ENCODE measurements at places on chromosomes 2 and 18. TPM values are rescaled to one million over a fixed set of nuclear protein-coding genes. Genes with fewer than 3 reads are reported as not detected.

DNA sequence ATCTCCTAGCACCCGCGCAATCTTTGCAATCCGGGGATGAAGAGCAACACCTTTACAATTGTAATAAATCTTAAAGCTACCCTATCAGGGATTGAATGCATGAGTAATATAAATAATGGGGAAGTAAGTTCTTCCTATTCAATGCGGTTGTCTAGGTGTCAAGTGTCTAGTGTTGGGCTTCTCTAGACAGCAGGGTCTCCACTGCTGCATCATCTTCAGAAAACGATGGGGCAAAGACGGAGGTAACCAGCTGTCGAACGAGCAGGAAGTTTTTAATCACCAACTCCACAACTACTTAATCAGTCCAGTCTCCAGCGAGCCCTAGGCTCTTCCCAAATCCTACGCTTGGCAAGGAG, 573 bp downstream of the STAM2 start:
- peak overlapping the region; percentile 95 for H3K27ac ChIP-seq
- H3K36me3 ChIP-seq = no peaks in the 10 kb centered on the region
- peaks cover 26% of the 10 kb centered on the region for H3K4me1 ChIP-seq
- DNase-seq = no peak
- H3K4me3 ChIP-seq = peak overlapping the region; percentile 97

DNA sequence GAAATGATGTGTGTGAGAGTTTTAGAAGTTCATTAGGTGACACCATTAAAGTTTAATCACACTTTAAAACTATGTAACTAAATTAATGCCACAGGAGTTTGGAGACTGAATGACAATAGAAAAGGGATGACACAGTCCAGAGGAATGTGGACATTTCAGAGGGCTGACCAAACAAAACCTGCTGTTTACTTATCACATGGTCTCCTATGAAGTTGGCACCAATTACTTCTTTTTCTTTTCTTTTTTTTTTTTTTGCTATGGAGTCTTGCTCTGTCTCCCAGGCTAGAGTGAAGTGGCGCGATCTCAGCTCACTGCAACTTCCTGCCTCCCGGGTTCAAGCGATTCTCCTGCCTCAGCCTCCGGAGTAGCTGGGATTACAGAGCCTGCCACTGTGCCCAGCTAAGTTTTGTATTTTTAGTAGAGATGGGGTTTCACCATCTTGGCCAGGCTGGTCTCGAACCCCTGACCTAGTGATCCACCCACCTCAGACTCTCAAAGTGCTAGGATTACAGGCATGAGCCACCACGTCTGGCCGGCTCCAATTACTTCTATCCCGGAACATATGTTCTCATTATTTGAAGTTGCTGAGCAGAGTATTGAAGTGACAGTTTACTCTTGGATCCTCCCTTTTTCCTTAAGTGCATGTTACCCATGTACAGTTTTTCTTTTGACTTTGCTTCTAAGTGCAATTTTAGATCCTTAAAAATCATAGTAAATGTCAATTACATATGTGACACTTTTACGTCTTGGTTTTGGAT, 4.3 kb downstream of the AGPS start:
- no peak for DNase-seq
- no peak overlapping the region for H3K27ac ChIP-seq
- H3K27me3 ChIP-seq = no peaks in the 10 kb centered on the region
- H3K36me3 ChIP-seq = no peaks in the 10 kb centered on the region

GRCh38 chr2:137927846-137928245, 36.4 kb upstream of the HNMT start:
- H3K4me3 ChIP-seq = no peak overlapping the region
- no peak overlapping the region for H3K27ac ChIP-seq
- H3K36me3 ChIP-seq = no peaks in the 10 kb centered on the region
- no peaks in the 10 kb centered on the region for H3K4me1 ChIP-seq
- no peak for DNase-seq

- no peak overlapping the region for H3K4me3 ChIP-seq
- H3K27me3 ChIP-seq = peaks cover 21% of the 10 kb centered on the region
These were observed 68.3 kb downstream of the CTAGE1 start for GRCh38 chr18:22349317-22349898.

LOXHD1 gene
- not detected for total RNA-seq

DNA sequence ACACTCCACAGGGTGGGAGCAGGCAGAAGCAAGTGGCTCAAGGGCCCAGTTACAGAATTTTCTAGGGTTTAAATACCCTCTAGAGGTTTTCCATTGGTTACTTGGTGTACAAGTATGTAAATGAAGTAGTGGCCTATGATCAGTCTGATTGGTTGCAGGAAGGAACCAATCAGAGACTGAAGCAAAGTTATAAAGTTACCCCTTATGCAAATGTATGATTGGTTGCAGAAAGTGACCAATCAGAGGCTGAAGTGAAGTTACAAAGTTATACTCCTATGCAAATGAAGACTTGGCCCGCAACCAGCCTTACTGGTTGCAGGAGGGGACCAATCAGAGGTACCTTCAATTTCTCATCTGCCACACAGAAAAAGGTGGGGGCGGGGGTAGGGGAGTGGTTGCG, 154.6 kb downstream of the INO80D start:
- H3K27ac ChIP-seq = no peak overlapping the region
- no peak for DNase-seq
- H3K27me3 ChIP-seq = peaks cover 8% of the 10 kb centered on the region

- no peak overlapping the region for H3K27ac ChIP-seq
- no peak overlapping the region for H3K4me3 ChIP-seq
- H3K27me3 ChIP-seq = no peaks in the 10 kb centered on the region
- H3K36me3 ChIP-seq = no peaks in the 10 kb centered on the region
- DNase-seq = peak; percentile 83
These were observed 171.2 kb downstream of the TMEM247 start for GRCh38 chr2:46650556-46651001.

DNA sequence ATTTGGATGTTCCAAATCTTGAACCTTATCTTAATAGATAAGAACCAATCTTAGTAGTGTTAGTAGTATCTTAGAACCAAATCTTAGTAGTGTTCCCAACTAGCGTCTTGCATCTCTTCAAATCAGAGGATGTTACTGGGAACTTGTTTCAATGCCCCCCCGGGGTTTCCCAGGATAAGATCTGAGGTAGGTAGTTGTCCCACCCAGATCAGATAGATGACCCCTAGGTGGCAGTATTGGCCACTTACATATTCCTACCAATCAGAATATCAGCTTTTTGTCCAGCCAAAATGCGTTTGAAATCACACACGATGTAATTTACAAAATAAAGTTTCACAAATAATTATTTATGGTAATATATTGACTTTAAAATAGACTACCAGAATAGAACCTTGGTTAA, 314.8 kb downstream of the MBD2 start:
- no peak overlapping the region for H3K27ac ChIP-seq
- H3K4me3 ChIP-seq = no peak overlapping the region
- no peaks in the 10 kb centered on the region for H3K4me1 ChIP-seq
- H3K36me3 ChIP-seq = no peaks in the 10 kb centered on the region

GRCh38 chr2:29290293-29291047, 175.3 kb downstream of the CLIP4 start:
- no peak overlapping the region for H3K27ac ChIP-seq
- H3K27me3 ChIP-seq = no peaks in the 10 kb centered on the region
- DNase-seq = no peak
- H3K36me3 ChIP-seq = no peaks in the 10 kb centered on the region

ECEL1 gene
- 0.27 TPM for total RNA-seq

CHRNG gene
- not detected for total RNA-seq

DNA sequence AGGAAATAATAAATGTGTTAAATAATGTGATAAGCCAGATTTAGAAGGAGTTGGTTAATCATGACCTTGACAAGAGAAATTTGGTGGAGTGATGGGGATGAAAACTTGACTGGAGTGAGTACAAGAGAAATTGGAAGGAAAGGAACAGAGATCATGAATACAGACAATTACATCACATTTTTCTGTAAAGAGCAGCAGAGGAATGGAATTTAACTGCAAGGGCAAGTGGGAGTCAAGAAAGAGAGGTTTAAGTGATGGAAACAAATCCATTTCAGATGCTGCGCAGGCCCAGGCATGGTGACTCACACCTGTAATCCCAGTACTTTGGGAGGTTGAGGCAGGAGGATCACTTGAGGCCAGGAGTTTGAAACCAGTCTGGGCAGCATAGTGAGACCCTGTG, 46.7 kb downstream of the ICA1L start:
- no peak overlapping the region for H3K4me3 ChIP-seq
- H3K4me1 ChIP-seq = peaks cover 5% of the 10 kb centered on the region
- no peak overlapping the region for H3K27ac ChIP-seq
- H3K36me3 ChIP-seq = no peaks in the 10 kb centered on the region

- peak; percentile 81 for DNase-seq
- H3K4me1 ChIP-seq = peaks cover 26% of the 10 kb centered on the region
- no peak overlapping the region for H3K27ac ChIP-seq
- H3K36me3 ChIP-seq = no peaks in the 10 kb centered on the region
- no peaks in the 10 kb centered on the region for H3K27me3 ChIP-seq
- H3K4me3 ChIP-seq = peak overlapping the region; percentile 79
These were observed 1.0 kb downstream of the IRS1 start for GRCh38 chr2:226798422-226799210.

UCN gene
- 3.6 TPM for total RNA-seq

DNA sequence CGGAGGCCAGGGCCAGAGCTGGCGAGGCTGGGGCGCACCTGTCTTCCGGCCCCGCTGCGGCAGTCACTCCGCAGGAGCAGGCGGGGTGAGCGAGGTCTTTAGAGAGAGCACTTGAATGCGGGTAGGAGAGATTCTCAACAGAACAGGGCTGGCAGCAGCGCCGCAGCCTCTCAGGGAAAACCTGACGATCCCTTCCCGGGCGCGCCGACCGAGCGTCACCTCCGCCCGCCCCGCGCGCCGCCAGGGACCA, 526 bp downstream of the PRKRA start:
- no peak for DNase-seq
- H3K27ac ChIP-seq = peak overlapping the region; percentile 94

- no peaks in the 10 kb centered on the region for H3K36me3 ChIP-seq
- H3K27me3 ChIP-seq = no peaks in the 10 kb centered on the region
- H3K4me1 ChIP-seq = no peaks in the 10 kb centered on the region
- H3K27ac ChIP-seq = no peak overlapping the region
- no peak for DNase-seq
- no peak overlapping the region for H3K4me3 ChIP-seq
These were observed 487.5 kb downstream of the SUCLG1 start for GRCh38 chr2:83971547-83971946.

GRCh38 chr2:216694082-216694825, 1.1 kb downstream of the IGFBP5 start:
- no peak overlapping the region for H3K27ac ChIP-seq
- DNase-seq = peak; percentile 18
- no peak overlapping the region for H3K4me3 ChIP-seq

ERFE gene
- 0.17 TPM for total RNA-seq

DNA sequence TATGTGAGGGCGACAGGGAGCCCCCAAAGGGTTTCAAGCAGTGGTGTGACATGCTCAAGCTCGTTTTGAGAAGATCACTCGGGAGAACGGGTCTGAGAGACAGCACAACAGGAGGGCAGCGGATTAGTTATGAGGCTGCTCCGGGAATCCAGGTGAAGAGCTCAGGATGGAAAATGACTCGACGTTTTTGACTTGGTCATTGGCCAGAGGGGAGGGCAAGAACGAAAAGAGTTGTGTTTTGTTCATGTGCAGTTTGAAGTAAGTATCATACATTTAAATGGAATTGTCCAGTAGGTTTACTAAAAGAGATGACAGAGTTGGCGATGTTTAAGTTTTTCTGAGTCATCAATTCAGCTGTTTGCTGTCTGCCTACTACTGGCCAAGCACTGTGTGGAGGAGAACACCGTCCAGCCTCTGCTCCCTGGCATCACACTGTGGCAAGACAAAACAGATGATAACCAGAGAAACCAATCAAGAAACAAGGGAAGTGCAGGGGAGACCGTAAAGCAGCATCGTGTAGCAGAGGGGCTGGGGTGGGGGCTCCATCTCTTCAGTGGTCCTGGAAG, 25.3 kb upstream of the ANXA4 start:
- no peak overlapping the region for H3K4me3 ChIP-seq
- no peak for DNase-seq
- no peak overlapping the region for H3K27ac ChIP-seq
- H3K36me3 ChIP-seq = no peaks in the 10 kb centered on the region
- H3K4me1 ChIP-seq = peaks cover 6% of the 10 kb centered on the region

DNA sequence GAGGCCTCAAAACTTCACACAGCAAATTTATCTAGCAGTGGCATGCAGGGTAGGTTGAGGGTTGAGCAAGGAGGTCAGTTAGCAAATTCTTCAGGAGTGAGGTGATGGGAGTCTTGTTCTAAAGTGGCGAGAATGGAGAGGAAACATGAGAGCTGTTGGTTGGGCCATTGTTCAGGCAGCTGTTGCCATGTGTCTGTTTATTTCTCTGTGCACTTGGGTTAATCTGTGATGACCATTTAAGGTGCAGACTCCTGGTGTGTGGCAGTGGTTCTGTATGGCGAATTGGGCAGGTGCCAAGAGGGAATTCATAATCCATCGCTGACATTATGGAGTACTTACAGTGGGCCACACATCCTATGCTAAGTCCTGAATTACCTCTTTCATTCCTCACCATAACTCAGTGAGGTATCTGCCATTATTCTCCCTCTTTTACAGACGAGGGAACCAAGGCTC, 30.4 kb downstream of the TMEM178A start:
- DNase-seq = no peak
- H3K27me3 ChIP-seq = no peaks in the 10 kb centered on the region
- no peaks in the 10 kb centered on the region for H3K36me3 ChIP-seq
- H3K4me3 ChIP-seq = no peak overlapping the region
- H3K27ac ChIP-seq = no peak overlapping the region

- H3K36me3 ChIP-seq = peaks cover 2% of the 10 kb centered on the region
- H3K4me1 ChIP-seq = peaks cover 3% of the 10 kb centered on the region
- H3K27me3 ChIP-seq = no peaks in the 10 kb centered on the region
- DNase-seq = no peak
- H3K27ac ChIP-seq = no peak overlapping the region
These were observed 65.4 kb downstream of the TTC21B start for GRCh38 chr2:165888171-165888570.

COBLL1 gene
- 234 TPM for total RNA-seq

DNA sequence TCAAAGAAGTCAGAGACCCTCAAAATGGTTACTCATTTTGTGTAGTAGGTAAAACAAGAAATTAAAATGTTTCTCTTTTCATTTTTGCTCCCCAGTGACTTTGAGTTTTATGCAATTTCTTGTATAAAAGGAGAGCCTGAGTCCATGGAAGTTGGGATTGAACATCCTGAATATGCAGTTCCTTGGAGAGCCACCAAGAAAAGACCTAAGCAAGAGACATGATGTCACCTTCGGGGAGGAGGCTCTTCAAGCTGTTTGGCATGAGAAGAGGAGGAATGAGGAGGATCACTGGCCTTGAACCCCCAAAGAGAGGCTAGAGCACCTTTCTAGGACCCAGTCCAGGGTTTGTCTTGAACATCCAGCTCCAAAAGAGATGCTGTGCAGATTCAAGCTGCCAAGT, 83.5 kb upstream of the STPG4 start:
- no peaks in the 10 kb centered on the region for H3K27me3 ChIP-seq
- DNase-seq = no peak
- no peak overlapping the region for H3K4me3 ChIP-seq
- H3K36me3 ChIP-seq = no peaks in the 10 kb centered on the region
